ENCODE measurements at places on chromosomes 3 and 15.

DNA sequence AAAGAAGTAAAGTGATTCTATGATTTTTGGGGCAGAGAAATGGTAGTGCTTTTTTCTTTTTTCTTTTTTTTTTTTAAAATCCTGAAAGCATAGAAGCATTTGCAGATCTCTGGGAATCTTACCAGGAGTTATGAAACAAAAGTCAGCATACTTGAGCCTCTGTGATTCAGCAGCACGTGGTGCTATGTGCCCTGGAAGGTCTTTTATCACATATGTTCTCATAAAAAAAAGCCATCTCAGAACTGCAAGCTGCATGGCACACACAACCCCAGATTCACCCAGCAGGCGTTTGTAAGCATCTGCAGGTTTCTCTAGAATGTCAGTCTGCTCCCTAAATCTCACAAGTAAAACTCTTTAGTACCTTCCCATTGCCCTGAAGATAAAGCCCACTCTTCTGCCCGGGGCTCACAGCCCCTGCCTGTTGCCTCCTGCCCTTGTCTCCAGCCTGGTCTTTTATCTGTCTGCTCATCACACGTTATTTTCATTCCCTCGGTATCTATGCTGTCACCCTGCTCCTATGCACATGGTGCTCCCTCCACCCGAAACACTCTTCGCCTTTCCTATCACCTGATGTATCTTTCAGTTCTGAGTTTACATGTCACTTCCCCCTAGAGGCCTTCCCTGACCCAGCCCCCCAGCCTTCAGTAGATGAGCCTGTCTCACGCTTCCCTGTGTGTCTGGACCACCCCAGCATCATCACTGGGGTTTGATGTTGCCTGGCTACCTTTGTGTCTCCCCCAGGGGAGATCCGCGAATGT is 72.4 kb downstream of the CHDH start:
- no peak for DNase-seq

DNA sequence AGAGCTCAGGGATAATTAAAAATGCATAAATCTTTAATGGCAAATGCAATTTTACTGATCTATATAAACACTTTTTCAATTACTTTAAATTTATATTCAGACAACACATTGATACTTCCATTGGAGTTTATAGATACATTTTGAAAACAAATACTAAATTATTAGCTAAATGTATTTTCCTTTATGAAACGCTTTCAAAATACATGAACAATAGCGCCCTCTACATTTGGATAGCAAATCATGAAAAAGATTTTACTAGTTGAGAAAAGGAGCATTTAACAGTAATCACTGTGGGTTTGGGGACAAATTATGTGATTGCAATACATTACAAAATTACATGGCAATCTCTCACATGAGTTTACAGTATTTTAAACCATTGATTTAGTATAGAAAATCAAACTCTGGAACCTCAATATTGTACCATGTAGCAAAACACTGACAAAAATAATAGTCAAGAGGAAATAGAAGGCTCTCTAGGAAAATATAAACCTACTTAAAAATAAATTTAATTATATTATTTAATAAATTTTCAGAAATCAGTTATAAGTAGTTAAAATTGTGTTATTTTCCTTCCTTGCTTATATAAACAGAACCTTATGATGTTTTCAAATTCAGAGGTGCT is 207.9 kb downstream of the ZIC1 start:
- no peak for DNase-seq

- no peak for DNase-seq
These were observed 519.2 kb downstream of the EPHB1 start for GRCh38 chr3:135314237-135314636.

- DNase-seq = no peak
These were observed 83.7 kb downstream of the TRAK1 start for GRCh38 chr3:42174679-42175385.

DNA sequence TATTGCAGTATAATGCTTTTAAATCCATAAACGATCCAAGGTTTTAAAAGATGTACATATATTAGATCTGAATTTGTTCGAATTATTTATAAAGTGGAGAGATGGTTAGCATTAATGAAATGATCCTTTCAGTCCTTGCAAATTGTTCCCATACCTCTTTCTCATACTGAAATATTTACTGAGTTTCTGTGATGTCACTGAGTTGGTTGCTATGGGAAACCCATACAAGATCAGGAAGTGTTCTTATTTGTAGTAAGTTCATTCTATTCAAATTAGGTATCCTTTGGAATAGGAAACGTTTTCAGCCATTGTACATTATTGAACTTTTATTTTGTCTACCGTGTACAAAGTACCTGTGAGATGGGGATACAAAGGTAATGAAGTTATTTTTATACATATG is 73.2 kb upstream of the CHL1 start:
- DNase-seq = no peak
